CD4-positive, alpha-beta T cell treated with Interleukin-1 beta for 1 hour (primary cell): ENCODE measurements at places on chromosomes 6 and 20.

GRCh38 chr20:42063141-42063540, 445.0 kb upstream of the CHD6 start:
- no peak for DNase-seq

GRCh38 chr6:154404791-154405400, 48.3 kb upstream of the IPCEF1 start:
- DNase-seq: no peak

DNA sequence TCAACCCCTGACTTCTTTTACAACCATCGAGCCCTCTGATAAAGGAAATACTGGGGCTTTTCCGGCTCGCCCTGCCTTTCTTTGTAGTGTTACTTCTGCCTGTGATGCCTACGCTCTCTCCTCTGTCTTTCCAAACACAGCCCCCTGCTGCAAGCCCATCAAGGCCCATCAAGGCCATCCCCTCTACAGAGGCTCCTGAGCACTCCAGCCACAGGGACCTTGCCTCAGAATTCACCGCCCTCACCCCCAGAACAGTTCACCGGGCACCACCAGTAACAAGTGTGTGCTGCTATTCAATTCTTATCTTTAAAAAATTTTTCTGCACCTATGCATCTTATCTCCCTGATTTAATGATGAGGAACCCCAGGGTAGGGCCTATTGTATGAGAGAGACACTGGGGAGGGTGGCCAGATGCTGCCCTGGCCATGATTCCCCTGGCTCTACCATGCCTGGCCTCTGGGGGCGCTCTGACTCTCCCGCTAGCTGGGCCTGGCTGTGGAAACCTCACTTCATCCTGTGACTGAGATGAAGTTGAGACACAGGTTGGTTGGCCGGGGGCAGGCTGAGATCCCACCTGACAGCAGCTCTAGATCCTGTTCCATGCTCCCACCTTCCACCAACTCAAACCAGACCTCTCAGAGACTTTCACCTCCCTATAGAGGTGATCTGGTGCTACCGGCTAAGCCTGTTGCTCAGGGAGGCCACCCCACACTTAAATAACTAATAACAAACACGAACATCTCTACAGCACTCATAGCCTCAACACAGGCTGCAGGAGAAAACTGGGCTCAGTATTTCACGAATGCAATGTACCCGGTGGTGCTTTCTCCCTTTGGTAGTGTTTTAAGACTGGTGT, 19.2 kb upstream of the GLP1R start:
- peak; percentile 29 for DNase-seq

- no peak for DNase-seq
These were observed 7.5 kb upstream of the IFNGR1 start for GRCh38 chr6:137226697-137227096.

- DNase-seq: no peak
These were observed 94.6 kb upstream of the MAN1A1 start for GRCh38 chr6:119443993-119444641.
